Activated T-helper 1 cell treated with anti-CD3 and anti-CD28 coated beads, Interleukin-2, amount 50 U/mL, for 16 hours (primary cell): ENCODE measurements at places on chromosomes 1 and 21.

- no peak for DNase-seq
Observed at GRCh38 chr1:187490266-187490665, 661.5 kb downstream of the PLA2G4A start.

DNA sequence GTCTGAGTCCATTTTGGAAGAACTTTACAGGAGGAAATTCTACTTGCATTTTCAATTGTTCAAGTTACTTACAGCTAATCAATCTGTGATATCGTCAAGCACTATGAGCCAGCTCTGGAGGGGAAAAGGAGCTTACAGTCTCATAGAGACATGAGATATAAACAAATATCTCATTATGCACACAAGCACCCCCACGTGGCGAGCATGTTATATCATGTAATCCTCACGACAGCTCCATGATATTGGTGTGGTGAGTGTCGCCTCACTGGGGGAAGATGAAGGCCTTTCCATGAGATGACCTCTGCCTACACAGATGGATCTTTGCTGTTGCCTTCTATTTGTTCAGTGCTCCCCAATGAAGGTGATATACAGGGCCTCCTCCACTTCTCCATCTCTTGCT, 34.6 kb downstream of the TNR start:
- DNase-seq = no peak

DNA sequence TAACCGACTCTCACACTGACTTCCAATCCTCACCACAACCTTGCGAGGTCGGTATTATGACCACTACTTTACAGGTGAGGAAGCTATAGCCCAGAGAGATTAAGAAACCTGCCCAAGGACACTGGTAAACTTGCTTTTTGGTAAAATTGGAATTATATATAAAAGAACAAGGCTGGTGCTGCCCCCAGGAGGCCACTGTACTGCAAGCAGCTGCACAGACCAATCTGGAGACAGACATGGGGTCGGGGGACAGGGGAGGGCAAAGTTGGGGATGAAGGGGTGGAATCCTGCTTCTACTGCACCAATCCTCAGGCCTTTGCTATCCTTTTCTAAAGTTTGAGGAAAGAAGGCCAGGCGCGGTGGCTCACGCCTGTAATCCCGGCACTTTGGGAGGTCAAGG, 280.8 kb downstream of the SPATA17 start:
- DNase-seq = no peak

DNA sequence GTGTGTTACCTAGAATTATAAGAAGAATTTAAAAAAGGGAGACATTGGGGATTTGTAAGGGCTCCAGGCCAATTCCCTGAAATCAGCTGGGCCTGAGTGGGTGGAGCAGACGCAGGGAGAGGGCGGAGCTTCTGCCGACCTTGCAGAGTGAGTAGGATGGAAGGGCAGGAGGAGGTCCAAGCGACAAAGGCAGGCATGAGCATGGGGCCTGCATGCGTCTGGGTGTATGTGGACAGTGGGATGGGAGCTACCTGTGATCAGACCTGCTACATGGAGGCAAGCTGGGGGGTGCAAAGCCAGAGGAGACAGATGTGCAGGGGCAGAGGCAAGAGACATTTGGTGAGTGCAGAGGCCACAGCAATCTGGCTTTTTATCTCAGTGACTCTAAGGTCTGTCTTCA, 105.3 kb upstream of the OLIG2 start:
- DNase-seq = no peak

DNA sequence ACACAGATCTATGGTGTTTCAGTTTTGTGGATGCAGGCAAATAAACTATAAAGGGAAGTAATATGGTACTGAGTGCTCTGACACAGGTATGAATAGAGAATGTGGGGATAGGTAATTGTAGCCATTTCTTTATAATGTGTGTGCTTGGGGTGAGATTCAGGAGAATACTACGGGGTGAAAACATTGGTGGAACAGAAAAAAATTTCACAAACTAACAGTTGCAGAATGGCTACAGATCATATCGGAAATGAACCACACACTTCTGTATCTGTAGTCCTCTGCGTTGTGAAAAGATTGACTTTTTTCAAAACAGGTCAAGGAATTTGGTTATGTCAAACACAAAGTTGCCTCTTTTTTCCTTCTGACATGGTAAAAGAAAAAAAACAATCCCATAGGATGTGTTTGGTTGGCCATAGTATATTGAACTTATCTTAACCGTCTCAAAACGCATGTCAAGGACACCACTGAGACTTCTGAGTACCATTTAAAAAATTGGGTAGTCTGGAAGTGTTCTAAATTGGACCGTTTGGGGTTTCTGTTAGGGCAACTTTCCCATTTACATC, 1.1 kb upstream of the CDC73 start:
- no peak for DNase-seq

DNA sequence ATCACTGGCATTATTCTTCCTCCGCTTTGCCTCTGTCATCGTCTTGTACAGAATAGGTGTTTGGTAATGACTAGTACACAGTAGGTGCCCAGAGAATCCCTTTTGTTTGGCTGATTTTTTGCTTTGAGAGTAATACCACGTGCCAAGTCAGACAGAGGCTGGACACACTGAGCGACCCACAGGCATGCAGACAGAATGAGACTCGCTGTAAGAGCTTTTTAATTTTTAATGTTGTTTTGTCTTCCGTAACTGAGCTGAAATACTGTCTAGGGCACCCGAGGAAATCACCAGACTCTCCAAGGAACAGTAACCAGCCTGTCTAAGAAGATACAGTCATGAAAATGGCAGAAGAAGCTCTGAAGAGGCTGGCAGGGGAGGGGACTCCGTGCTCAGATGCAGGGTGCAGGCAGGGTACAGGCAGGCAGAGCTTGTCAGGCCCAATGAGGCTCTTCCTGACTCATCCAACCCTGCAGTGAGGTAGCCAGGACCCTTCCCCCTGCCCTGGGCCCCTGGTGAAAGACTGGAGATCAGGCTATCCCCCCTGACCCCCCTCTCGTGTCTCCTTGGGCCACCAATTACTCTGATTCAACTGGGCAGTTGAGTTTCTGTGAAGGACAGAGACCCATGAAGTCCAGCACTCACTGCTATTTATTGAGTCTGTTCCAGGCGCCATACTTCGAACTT, 60.1 kb upstream of the ECE1 start:
- DNase-seq = no peak
